ENCODE measurements at places on chromosomes 6 and 20.

DNA sequence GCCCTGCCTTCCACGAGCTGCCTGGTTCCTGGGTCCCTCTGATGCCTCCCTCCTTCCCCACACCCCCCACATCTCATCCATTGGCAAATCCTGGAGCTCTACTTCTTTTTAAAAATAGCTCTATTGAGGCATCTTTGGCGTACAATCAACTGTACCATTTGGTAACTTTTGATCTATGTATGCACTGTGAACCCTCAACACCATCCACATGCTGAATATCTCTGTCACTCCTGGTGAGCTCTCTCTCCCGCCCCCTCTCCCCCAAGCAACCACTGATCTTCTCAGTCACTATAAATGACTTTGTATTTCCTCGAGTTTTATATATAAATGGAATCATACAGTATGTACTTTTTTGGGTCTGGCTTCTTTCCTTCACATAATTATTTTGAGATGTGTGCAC, 22.4 kb upstream of the PMEPA1 start:
- no peak for DNase-seq

DNA sequence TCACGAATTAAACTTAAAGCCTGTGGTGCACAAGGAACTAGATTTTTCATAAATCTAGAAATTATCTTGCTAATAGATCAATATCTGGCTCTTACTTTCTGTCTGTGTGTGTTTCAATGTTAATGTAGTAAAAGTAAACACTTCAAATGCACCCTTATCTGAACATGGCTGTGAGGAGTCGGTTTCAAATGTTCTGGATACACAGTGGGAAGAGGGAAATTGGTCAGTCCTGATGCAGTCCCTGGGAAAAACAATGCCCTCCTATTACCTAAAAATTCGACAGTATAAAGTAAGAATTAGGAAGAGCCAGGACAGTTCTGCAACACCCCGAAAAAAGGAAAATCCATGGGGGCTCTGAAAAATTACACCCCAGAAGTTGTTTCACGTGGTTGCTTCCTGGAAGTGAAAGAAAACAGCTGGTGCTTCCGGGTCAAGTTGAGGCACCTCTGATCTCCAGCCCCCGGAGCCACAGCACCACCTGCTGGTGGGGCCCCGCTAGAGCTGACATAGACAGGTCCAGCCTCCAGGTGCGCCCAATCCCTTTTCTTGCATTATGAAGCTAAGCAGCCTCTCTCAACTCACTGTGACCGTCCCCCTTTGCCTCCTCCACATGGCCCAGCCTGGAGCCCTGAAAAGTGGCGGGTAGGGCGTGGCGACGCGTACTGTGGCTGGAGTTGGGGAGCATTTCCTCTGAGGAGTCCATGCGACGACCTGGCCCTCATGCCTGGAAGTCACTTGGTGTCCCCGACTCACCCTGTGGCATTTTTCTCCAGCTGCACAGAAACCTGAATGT, 8.3 kb downstream of the SEMG2 start:
- no peak for DNase-seq

DNA sequence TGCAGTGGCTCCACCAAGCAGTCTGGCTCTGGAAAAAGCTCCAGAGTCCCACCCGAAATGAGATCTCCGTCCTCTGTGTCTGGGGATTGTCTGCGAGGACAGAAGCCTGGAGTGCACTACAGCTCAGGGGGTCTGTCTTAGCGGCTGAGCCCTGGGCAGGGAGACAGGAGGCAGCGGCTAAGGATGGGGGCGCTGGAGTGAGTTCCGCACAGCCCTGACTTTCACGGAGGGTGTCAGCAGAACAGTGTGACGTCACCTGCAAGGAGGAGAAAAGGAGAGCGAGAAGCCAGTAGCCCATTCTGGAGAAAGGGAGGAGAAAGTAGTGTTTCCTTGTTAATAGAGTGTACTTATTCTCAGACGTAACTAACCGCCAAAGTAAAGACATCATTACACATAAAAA, 97.6 kb downstream of the FAM50B start:
- DNase-seq: no peak

DNA sequence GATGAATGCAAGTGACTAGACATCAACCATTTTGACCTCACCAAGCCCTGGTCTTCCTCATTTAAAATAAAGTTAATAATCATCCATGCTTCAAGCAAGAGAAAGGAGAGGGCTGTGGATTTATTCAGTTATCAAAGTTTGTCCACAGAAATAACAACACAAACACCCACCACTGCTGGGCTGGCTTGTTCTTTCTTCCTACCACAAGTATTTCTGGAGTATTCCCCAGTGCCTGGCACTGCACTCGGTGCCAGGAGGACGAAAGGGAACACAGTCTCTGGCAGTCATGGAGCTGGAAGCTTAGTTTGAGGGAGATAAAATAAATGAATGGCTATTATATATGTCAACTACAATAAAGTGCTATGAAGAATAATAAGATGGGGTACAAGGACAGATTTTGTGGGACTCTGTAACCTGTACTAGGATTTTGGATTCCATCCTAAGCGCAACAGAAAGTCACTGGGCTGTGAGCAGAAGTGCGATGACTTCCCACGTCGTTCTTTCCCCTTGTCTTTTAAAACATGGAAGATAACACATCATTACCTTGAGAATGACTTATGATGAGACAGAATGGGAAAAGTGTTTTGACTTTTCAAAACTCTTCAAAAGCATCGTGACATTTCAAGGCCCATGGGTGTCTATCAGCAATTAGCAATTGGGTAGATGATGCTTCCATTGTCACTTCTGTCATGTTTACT, 74.5 kb upstream of the TRAF3IP2 start:
- DNase-seq: no peak

- no peak for DNase-seq
Measured at GRCh38 chr6:5135788-5136376, 50.7 kb downstream of the PPP1R3G start.

- DNase-seq: no peak
Measured at GRCh38 chr6:151675746-151676459, 131.6 kb upstream of the ESR1 start.

DNA sequence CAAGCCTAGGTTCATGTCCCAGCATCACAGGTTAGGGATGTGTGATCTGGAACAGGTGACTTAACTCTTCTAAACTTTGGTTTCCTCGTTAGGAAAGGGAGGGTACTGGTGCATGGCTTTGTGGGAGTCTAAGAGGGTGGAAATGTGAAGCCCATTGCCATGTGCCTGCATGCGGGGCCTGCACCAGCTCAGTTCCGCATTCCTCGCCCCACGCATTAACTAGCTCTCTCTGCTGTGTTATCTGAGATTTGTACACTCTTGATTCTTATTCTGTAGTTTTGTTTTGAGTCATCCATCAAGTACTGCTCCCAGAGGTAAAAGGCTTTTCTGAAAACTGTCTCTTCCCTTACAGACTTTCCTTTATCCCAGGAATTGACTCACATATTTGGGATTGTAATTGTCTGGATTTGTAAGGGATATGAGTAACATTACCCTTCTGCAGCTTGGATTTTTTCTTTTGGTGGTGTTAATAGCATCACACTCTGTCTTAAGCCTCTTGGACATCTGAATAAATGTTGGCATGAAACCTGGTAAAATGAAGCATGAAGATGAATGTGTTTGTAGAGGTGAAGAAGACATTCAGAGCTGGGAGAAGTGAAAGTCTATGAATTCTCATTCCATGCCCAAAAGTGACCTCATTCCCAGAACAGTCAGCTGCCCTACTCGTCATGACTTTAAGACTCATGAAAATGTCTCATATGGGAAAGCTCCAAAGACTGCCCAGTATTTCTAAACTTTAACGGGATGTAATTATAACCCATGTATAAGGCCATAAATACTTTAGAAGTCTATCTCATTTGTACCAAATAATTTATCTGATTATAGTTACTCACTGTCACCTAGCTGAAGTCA, 357.3 kb downstream of the FOXA2 start:
- DNase-seq: no peak

DNA sequence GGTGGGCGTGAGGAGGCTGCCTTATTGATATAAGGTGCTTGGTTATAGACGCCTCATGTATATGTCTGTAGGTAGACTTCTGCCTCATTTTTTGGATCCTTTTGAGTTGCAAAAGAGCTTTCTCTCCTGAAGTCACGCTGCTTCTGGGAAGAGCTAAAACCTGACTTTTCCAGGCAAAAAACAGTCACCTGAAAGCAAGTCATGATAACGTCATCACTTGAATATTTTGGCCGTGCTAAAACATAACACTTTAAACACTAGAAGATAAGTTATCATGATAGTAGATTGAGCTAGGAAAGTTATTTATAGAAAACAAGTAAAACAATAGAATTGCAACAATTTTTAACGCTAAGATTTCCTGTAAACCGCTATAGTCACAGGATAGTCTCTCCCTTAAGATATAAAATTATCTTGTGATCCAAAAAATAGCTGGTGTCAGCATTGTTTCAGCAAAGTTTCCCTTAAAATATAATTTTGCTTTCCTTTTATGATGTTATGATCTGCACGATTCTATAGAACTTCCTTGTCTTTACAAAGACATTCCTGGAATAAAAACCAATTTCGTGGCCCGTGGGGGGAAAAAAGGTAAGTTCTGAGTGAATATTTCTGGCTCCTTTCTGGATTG, 69.0 kb upstream of the AKAP12 start:
- no peak for DNase-seq

DNA sequence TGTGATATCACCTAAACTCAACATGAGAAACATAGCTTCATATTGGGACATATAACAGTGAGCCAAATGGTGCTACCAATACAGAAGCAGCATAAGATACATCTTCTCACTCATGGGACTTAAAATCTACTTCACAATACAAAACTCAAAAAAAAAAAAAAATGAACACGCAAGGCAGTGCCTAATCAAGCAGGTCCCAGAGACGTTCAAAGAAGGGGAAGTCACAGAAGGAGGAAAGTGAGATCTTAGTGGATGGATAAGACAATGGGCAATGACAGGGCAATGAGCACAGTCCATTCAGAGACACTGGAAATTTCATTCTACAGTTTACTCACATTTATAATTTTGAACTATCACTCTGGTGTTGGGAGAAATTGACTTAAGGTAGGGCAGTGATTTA, 88.3 kb downstream of the FAM50B start:
- DNase-seq: no peak

DNA sequence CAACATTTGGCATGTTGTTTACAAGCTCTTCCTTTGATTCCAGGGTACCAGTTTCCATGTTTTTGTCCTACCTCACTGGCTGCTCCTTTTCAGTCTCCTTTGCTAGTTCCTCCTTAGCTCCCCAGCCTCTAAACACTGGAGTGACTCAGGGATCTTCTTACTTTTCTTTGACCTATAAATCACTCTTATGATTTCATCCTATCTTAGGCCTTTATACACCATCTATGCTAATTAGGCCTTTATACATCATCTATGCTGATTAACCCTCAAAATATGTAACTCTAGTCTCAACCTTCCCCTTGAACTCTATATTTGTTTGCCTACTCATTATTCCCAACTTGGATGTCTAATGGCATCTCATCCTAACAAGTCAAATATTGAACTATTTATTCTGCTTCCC, 9.5 kb downstream of the TMEM30A start:
- no peak for DNase-seq
